ENCODE measurements at places on chromosomes 6 and 20.

GRCh38 chr6:24997905-24998304, 62.1 kb upstream of the RIPOR2 start:
- no peak for DNase-seq

DNA sequence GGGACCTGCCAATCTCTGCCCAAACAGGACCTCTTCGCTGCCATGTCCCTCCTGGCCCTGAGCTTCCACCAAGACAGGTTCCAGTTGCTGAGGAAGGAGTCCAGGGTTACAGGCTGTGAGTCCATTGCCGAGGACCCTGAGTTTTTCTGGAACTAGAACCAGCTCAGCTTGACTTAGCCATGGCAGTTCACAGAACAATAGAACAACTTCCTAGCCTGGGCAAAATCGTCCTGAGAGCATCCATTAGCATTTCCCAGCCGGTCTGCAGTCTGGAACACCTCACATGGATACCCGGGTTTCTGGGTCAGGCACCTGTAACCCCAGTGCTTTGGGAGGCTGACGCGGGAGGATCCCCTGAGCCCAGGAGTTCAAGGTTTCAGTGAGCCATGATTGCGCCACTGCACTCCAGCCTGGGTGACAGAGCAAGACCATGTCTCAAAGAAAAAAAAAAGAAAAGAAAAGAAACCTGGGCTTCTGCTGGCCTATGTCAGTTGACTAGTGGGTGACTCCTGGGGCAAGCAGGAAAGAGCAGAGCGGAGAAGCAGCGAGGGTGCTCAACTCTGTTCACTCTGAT, 90.3 kb downstream of the TCP11 start:
- DNase-seq: no peak

GRCh38 chr6:155093430-155093829, 98.3 kb downstream of the TIAM2 start:
- DNase-seq: no peak

- DNase-seq: no peak
Measured at GRCh38 chr6:150729188-150729748, 129.6 kb downstream of the PLEKHG1 start.

DNA sequence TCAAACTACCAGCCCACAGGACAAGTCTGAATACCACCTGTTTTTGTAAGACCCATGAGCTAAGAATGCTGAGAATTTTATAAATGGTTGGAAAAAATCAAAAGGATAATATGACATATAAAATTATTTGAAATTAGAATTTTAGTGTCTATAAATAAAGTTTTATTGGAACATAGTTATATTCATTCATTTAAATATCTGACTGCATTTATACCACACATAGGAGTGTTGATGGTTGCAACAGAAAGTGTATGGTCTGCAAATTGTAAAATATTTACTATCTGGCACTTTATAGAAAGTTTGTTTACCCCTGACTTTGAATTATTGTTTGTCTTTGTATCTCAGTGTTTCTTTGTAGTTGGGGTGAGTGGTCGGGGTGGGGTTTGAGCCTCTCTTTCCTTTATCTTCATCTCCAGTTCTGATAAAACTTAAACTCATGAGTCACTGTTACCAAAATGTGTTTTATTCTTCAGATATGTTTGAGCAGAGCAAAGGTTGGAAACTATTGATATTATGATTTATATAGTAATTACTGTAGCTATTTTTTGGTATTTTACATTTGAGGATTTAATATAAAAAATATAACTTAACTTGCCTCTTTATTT, 55.5 kb downstream of the CD2AP start:
- no peak for DNase-seq

- DNase-seq: no peak
Measured at GRCh38 chr6:12170351-12171092, 119.6 kb upstream of the EDN1 start.

DNA sequence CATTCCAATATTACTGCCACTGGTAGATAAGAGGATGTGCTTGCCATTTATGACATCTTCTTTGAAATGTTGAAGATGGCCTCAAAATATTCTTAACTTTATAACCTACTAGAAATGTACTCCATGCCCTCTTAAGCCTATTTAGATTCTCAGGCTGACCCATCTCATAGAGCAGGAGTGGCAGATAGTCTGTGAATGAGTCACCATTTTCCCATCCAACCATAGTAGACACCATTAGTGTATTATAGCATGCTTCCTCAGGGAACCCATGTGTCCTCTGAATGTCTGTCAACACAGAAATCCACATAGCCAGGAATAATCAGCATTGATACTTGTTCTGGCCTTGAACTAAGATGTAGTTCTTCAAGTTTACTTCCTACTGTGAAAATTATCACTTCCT, 150.2 kb downstream of the IMPG1 start:
- no peak for DNase-seq

DNA sequence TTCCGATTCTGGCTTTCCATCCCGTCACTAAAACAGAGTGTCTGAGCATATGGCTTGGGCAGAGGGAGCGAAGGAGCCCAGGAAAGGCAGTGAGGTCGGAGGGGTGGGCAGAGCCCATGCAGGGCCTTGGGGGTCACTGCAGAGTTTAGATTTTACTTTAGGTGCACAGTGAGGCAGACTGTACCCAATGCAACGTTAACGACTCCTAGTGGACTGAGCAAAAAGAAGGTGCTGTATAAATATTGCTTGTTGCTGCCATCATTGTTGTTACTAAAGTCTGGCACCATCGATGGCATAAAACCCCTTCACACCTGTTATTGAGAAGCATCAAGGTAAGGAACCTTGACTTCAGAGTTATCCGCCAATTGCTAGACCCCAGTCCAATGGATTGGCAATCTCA, 119.0 kb downstream of the EYA2 start:
- no peak for DNase-seq

DNA sequence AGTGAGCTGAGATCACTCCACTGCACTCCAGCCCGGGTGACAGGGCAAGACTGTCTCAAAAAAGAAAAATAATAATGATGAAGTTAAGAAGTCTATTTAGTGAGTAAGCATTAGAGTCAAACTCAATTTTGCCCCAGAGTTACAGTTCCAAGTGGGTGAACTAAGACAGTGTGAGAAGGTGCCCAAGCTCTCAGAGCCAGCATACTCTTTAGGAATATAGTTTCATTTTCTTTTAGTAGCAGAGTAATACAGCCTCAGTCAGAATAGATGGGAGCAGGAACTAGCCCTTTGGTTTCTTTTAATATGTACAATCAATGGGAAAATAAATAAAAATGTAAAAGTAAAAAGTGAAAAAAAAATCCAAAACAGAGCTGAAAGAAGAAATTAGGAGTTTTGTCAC, 87.0 kb upstream of the ADGRF1 start:
- DNase-seq: no peak

DNA sequence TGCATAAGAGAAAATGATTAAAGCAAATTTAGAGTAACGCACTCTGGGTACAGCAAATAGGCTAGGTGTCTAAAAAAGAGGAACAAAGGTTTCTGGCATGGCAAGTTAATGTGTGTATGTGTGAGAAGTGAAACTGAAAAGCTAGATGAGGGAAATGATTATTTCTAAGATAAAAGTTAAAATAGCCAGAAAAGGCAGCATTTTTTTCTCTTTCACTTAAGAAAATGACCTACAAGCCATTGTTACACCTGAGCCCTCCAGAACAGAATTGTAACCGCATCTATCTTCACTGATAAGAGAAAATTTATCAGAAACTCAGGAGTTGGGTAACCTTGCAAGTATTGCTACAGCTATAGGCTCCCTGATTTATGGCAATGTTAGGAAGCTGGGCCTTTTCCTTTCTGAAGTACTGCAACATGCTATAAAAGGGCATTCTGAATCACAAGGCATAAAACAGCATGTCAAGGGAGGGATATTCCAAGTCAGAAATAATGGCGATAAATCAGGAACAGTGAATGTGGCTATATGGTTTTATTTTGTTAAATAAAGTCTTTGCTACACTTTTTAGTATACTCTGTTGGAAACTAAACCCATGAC, 395.3 kb downstream of the TBC1D32 start:
- DNase-seq: no peak

- DNase-seq: no peak
Measured at GRCh38 chr6:53929041-53929820, 134.4 kb downstream of the LRRC1 start.

GRCh38 chr6:132236744-132237143, 164.5 kb downstream of the MOXD1 start:
- no peak for DNase-seq

- no peak for DNase-seq
Measured at GRCh38 chr6:168083514-168083885, 4.5 kb upstream of the FRMD1 start.

GRCh38 chr6:137749696-137750211, 117.3 kb upstream of the TNFAIP3 start:
- DNase-seq: no peak

DNA sequence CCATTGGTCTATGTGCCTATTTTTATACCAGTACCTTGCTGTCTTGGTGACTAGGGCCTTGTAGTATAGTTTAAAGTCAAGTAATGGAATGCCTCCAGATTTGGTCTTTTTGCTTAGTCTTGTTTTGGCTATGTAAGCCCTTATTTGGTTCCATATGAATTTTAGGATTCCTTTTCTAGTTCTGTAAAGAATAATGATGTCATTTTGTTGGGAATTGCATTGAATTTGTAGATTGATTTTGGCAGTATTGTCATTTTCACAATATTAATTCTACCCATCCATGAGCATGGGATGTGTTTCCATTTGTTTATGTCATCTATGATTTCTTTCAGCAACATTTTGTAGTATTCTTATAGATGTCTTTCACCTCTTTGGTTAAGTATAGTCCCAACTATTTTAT, 96.4 kb upstream of the PAK5 start:
- DNase-seq: no peak

- DNase-seq: no peak
Measured at GRCh38 chr20:37357481-37358365, 11.8 kb downstream of the SRC start.

DNA sequence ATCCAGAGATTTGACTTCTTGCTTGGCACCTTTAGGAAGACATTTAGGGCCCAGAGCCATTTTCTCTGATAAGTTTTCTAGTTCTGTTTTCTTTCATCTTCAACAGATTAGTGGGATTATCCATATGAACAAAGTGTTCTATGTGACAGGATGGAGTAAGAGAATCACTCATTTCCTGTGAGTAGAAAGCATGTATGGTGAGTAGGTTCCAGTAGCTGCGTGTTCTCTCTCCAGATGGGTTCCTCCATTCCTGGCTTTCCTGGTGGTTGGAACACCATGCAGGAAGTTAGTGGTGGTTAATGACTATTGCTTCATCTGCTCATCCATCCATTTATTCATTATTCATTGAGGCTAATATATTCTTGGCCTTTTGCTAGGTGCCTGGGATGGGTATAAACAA, 54.0 kb downstream of the EFCAB8 start:
- no peak for DNase-seq

DNA sequence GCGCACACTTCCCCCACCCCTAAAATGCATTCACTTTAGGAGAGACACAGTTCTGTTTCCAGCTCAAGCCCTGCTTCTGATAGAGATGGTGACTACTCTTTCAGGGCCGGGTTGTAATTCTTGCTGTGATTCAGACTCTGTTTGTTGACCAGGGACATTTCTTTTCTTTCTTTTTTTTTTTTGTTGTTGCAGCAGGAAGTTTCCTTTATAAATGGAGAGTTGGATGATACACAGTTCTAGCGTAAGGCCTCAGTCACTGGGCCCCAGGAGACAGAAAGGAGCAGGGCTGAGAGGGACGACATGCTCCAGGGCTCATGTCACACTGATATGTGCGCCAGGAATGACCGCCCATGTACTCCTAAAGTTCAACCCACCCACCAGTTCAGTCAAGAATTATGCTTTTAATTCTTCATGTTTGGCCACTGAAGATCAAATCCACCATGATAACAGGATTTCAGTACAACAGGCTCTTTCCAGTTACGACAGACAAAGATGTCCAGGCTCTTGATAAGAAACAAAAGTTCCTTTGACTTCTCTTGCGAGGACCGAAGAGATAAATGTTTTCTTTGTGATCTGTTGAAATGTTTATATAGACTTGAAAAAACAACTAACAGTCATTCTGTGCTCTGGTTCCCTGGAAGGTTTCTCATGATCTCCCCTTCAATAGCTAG, 142.5 kb downstream of the CD164 start:
- no peak for DNase-seq

- no peak for DNase-seq
Measured at GRCh38 chr6:37192666-37193065, 22.7 kb downstream of the PIM1 start.

GRCh38 chr6:111129013-111129412, 41.7 kb downstream of the SLC16A10 start:
- no peak for DNase-seq

DNA sequence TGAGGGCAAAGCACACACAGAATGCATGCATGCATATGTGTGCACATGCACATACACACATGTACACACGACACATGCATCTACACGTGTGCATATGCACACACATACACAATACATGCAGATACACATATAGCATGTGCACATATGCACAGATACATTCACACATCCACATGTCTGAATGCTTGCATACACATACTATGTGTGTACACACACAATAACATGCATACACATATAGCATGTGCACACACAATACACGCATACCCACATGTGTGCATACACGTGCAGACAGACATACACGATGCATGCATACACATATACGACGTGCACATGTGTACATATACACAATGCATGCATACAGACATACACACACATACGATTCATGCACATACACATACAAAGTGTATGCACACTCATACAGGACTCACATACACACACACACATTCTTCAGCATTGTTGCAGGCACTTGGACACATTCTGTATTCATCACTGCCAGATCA, 24.2 kb upstream of the IRF4 start:
- no peak for DNase-seq

DNA sequence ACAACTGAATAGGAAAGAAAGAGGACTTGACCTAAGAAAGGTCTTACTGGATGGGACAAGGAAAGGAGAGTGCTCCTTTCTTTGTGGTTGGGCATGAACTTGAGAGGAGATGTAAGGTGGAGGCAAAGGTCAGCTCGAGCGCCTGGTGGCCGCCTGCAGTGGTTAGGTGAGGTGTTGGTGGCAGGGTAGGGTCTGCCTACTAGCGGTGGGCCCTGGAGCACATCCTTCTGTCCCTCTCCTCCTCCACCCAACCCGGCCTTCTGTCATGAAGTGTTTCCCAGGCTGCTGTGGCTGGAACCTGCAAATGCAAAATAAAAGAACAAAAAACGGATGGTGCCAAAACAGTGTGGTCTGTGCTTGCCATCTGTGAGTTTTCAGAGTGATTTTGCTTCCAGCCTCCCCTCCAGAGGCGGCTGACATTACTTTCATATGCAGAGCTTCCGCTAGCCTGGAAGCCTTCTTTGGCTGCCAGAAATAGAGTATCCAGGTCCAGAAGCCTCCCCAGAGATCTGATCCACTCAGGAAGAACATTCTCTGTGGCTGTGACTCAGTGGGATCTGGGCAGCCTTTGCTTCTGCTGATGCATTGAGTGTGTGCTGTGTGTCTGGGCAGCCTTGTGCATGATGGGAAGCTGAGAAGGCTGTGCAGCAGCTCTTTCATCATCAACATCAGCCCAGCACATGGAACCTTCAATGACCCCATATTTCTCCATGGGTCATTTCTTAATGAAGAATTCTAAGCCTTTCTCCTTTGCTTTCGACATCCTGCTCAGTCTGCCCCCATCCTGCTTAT, 79.8 kb upstream of the FAM184A start:
- DNase-seq: no peak

- no peak for DNase-seq
Measured at GRCh38 chr20:19749618-19750071, 8.4 kb upstream of the RIN2 start.

All from activated CD4-positive, alpha-beta T cell treated with anti-CD3 and anti-CD28 coated beads, Interleukin-2, amount 50 U/mL, for 24 hours (primary cell).